ENCODE measurements at places on chromosomes 11 and 22.

- DNase-seq, result no peak
Measured at GRCh38 chr11:5129457-5129877, 8.7 kb downstream of the OR52A5 start.

DNA sequence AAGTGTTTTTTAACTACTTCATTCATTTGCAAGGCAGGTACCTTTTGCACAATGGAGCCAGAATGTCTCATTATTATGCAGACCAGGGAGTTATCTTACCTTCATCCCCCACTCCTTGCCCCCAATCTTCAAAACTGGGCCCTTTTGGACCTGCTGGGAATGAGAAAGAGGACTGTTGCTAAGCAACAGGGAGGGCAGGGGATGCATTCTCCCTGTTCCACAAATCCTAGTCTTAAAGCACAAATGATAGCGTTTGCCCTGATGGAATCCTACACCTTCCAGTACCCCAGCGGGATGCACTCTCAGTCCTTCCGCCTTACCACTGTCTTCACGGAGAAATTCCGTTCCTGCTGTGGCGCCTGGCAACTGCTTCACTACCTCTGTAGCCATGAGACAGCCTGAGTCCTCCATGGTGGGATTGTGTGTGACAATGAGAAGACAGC lies 4.1 kb upstream of the KCNJ1 start:
- DNase-seq, result no peak

DNA sequence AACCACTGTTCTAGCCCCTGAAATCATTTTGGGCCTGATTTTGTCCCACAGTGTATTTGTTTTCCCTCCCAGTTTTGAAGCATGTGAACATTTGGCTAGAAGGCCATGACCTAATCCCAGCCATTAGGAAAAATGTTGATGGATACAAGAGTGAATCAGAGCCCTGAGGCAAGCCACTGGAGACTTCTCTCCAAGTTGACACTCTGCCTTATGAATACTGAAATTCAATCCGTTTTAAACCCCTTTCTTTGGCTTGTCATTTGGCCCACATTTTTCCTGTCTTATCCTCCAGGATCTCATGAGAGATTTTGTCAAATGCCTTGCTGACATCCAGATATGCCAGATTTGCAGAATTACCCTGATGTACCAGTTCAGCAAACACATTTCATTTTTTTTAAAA lies 158.8 kb downstream of the FAT3 start:
- no peak for DNase-seq

GRCh38 chr11:116240710-116241109 lies 532.1 kb downstream of the BUD13 start:
- DNase-seq, result no peak

DNA sequence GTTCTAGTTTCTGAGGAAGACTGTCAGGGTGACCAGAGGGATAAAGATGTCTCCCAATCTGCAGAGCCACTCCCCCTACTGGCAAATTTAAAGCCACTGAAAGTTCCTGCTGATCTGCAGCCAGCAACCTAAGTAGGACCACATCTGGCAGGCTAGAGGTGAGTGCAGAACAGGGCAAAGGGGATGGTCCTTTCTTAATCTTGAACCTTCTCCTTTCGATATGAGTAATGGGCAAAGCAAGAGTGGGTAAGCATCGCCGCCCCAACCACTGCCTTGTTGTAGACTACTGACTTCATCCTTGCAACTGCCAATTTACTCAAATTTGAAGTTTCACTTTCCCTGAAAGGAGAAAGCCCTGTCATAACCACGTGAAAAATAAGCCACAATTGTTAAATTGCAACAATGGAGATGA lies 30.7 kb downstream of the SCUBE2 start:
- DNase-seq, result peak; percentile 80

DNA sequence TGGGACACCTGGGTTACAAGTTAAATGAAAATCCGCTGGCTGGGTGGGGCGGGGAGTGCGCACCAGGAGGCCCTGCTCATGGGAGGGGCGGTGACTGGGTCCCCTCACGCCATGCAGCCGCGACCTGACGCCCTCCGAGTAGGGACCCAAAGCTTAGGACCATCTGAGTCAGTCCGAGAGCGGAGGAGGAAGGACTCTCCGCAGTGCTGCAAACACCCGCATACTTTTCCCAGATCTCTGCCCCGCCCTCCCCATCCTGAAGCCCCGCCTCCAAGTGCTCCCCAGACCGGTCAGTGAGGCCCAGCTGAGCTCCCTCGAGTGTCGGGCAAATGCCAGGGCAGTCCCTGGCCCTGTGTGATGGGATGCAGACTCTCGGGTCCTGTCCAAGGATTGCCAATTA lies 6.6 kb upstream of the FLI1 start:
- peak; percentile 37 for DNase-seq

DNA sequence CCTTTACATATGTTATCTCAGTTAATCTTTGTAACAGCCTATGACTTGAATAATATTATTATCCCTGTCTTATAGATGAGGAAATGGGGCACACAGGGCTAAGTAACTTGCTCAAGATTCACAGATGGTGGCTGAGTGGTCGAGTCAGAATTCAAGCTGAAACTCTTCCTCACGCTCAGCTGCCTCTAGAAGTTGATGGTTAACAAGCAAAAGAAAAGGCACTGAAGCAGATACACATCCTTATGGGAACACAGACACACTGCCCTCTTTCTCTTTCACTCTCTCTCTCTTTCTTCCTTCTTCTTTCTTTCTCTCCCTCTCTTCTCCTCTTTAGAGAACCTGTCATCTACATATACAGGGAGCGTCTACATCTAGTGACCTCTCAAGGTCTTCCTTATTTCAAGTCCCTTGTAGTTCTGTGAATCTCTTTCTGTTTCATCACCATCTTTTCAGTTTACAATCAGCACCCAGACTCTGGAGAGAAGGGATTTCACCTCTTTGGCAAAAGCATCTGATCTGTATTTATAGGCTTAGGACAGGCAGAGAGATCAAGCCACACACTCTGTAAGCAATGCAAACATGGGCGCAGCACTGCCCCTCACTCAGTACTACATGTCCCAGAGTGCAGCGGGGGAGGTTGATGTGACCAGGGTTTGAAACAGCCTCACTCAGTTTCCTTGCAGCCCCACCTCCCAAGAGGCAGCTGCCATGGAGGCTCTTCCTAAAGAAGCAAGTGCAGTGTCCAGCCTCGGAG lies 75.7 kb downstream of the GRAMD1B start:
- DNase-seq, result no peak
